ENCODE measurements at places on chromosomes 1 and 21.

GRCh38 chr1:228836427-228836826 is 101.1 kb downstream of the RHOU start:
- no peak for DNase-seq

GRCh38 chr1:104196136-104196535 is 446.4 kb downstream of the AMY1C start:
- no peak for DNase-seq

GRCh38 chr1:5393603-5394002 is 598.6 kb downstream of the NPHP4 start:
- no peak for DNase-seq

DNA sequence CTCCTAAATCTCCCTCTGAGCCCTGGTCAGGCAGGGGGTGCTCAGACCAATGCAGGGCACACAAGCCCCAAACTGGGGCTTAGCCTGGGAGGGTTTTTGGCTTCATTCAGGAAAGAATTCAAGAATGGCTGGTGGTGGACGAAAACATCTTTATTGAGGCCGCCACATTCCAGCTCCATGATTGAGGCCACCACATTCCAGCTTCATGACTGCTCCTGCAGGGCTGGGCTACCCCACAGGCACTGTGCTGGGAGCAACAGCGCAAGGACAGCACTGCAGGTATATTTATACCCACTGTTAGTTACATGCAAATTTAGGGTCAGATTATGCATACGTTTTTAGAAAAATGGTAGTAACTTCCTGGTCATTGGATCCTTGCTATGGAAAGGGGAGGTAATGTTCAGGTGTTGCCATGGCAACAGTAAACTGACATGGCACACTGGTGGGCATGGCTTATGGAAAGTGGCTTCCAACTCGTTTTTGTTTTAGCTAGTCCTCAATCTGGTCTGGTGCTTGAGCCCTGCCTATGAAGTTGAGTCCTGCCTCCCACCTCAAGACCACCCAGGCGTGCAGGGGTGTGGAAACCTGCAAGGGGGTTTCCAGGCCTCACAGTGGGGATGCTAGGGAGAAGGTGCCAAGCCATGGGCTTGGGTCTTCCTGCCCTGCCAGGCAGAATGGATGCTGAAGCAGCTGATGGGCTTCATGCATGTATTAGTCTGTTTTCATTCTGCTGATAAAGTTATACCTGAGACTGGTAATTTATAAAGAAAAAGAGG is 348.7 kb upstream of the AJAP1 start:
- DNase-seq, result no peak

DNA sequence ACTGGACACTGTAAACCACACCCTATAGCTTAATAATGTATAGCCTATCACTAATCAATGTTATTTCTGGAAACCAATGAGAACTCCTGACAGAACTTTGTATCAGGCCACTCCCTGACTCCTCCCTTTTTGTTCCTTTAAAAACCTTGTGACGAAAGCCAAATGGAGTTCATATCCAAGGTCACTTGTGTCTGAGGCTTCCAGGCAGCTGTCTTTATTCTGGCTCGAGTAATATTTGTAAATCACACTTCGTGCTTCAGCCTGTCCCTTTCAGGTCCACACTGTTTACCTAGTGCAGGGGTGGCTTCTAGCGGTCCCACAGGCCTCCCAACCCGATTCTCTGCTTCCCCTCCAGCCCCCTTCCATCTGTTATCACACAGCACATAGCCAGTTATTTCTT is 16.2 kb upstream of the CAPN9 start:
- DNase-seq, result no peak

DNA sequence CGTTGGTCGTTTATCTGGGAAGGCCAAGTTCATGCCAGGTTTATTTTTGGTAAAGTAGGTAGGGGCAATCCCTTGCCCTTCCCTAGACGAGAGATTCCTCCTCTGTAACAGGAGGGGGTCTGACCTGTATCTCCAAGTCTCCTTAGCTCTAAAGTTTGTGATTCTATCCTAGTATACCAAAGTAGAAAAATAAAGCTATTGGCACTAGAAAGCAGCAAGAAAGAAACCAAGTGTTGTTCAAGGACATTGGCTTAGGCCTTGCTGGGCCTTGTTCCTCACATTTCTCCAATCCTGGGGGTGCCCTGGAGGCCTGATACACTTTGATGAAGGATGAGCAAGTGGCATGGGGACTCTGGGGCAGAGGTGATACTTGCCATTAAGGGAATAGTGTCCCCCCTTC is 814 bp downstream of the MTARC2 start:
- DNase-seq, result no peak

DNA sequence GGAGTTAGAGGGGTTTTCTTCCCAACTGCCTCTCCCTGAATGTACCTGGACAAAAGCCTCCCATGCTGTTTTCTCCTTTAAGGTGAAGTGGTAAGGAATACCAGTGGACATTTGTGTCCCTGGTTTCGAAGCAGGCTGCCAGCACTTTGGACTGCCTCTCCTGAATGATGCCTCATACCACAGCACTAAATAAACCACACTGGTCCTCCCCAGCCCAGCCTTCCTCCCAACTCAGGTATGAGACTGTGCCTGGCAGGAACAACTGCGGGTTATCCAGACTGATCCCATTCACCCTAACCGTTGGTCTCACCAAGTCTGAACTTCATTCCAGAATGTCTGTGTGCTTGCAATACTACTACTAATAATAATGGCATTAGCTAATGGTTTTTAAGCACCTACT is 9.3 kb downstream of the COQ8A start:
- DNase-seq, result no peak

DNA sequence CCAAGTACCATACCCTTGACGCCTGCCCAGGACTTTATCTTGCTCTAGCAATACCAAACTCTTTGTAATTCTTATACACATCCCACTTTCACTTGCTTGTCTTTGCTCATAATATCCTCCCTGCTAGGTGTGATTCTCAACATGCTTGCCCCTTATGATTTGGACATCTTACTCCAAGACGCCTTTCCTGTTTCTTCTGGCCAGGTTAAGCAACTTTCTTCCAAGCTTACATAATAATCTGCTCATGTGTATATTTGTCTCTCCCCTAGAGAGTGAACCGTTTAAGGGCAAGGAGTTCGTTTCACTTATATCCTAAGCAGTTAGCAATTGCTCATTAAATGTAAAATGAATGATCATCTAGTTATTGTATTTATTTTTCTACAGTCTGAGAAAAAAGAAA is 21.8 kb downstream of the CRYZL1 start:
- DNase-seq, result no peak

GRCh38 chr1:59972216-59972927 is 45.8 kb upstream of the CYP2J2 start:
- DNase-seq, result no peak

- no peak for DNase-seq
Observed at GRCh38 chr1:24254783-24255182, 64.4 kb upstream of the GRHL3 start.

DNA sequence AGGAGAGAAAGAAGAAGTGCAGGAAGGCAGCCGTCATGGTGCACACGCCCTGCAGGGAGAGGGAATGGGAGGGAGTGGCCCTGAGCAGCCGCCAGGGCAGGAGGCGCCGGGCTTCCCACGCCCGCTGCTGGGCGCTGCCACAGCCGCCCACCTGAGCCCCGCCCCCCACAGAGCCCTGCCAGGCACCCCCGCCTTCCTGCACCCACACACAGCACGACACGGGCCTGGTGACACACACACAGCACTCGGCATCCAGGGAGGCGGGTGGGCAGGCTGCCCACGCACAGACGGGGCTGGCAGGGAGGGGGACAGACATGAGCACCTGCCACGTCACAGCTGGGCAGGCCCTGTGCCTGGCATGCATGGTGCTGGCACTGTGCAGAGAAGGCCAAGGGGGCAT is 27.5 kb downstream of the ADGRB2 start:
- peak; percentile 59 for DNase-seq

- DNase-seq, result no peak
Observed at GRCh38 chr21:28473530-28474220, 519.0 kb downstream of the LTN1 start.

- no peak for DNase-seq
Observed at GRCh38 chr1:3473381-3473844, 18.9 kb downstream of the ARHGEF16 start.

DNA sequence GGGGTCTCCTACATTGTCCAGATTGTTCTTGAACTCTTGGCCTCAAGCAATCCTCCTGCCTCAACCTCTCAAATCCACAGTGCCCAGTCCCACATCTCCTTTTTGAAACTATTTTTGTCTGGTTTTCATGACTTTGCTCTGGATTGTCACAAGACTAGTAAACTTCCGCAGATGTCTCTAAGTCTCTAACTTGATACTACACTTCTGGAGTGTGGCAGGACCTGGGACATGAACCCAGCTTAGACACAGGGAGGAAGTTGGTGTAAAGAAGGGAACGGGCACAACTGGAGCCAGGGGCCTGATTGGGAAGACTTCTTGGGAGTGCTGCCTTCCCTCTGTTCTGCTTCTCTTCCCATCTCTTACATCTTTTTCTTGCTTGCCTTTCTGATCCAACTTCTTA is 16.2 kb upstream of the DISC1 start:
- DNase-seq, result no peak

GRCh38 chr1:7541629-7542028 is 229.5 kb upstream of the VAMP3 start:
- no peak for DNase-seq

GRCh38 chr1:207822602-207823451 is 71.0 kb downstream of the CD46 start:
- DNase-seq, result peak; percentile 20

- DNase-seq, result no peak
Observed at GRCh38 chr1:212583643-212584042, 24.9 kb upstream of the ATF3 start.

DNA sequence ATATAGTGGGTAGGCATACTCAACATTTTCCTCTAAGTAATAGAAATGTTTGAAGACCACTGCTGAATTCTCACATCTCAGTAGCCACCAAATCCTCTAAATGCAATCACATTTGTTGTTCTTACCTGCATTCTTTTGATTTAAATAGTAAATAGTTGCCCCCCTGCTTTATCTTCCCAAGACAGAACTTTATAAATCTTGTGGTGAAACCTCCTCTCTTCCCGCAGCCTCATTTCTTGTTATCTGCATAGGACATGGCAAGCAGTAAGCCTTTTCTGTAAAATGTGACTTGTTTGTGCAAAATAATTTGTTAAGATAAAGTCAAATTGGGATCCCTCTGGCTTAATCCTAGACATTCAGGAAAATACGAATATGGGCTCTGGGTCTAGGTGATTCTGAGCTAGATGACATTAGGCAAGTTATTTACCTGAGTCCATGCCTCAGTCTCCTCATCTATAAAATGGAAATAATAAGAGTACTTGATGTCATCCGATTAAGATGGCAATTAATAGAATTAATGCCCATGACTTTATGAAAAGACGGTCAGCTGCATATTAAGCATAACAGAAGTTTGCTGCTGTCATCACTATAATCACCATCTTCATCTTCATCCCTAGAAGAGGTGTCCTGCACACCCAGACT is 77.7 kb downstream of the LRRC8C start:
- DNase-seq, result no peak

GRCh38 chr1:156970017-156970416 is 49.6 kb downstream of the LRRC71 start:
- no peak for DNase-seq

DNA sequence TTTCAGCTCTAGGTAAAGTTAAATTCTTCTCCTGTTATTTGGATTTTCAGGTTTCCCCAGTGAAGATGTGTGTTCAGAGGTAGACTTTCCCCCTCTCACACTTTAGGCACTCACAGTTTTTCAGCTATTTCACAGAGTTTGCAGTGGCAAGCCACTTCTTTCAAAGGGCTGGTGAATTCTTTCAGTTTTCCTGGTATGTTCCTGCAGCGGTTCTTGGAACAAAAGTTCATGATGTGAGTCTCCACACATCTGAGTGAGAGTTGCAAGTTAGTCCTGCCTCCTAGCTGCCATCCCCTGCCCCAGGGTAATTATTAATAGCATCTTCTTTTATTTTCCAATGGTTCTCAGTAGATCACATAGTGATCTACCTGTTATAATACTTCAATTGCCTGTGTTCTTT is 27.3 kb upstream of the CD84 start:
- DNase-seq, result no peak

- no peak for DNase-seq
Observed at GRCh38 chr1:248388426-248388825, 12.9 kb downstream of the OR2T6 start.

GRCh38 chr1:154346276-154346917 is 21.1 kb downstream of the ATP8B2 start:
- DNase-seq, result no peak

DNA sequence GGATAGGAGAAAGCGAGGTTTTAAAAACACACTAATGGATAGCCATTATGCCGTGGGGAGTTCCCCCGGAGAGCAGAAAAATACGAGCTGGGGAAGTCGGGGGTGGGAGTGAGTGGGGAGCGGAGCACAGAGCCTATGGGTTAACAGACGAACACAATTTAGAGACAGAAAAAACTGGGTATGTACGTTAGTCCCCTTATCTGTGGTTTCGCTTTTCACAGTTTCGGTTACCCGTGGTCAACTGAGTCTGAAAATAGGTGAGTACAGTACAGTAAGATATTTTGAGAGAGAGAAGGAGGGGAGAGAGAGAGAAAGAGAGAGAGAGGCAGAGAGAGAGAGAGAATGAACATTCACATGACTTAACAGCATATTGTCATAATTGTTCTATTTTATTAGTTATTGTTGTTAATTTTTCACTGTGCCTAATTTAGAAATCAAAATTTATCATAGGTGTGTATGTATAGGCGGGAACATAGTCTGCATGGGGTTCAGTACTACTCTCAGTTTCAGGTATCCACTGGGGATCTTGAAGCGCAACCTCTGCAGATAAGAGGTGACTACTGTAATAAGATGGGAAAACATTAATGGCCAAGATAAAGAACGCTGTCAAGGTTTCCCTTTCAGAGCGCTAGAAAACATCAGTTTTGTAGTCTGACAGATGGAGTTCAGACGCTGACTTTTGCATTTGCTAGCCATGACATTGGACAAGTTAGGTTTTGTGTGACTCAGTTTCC is 125.6 kb upstream of the LMO4 start:
- no peak for DNase-seq

DNA sequence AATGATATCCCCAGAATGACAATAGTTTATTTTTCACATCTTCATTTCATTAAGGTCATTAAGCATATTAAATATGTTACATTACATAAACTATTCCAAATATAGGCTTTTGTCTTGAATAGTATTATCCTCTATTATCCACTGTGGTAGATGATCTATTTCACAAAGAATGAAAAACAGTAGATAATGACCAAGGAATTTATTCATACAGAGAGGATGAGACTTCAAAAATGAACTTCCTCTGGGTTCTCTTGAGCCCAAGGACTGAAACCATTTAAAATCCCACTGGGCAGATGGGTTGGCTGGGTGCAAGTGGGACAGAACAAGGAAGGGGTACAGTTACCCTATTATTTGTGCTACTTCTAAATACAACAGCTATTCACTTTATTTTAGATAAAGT is 33.0 kb downstream of the PTPN14 start:
- no peak for DNase-seq
